Heart left ventricle (tissue), 16 donors: ENCODE measurements at places on chromosomes 1 and 21. TPM values are rescaled to one million over a fixed set of nuclear protein-coding genes. Genes with fewer than 3 reads are reported as not detected.

- no peaks in the 10 kb centered on the region for H3K36me3 ChIP-seq
- H3K27me3 ChIP-seq, result no peaks in the 10 kb centered on the region
- H3K27ac ChIP-seq, result no peak overlapping the region
- no peak overlapping the region for H3K4me3 ChIP-seq
Observed at GRCh38 chr1:245397771-245398170, 243.0 kb downstream of the KIF26B start.

DNA sequence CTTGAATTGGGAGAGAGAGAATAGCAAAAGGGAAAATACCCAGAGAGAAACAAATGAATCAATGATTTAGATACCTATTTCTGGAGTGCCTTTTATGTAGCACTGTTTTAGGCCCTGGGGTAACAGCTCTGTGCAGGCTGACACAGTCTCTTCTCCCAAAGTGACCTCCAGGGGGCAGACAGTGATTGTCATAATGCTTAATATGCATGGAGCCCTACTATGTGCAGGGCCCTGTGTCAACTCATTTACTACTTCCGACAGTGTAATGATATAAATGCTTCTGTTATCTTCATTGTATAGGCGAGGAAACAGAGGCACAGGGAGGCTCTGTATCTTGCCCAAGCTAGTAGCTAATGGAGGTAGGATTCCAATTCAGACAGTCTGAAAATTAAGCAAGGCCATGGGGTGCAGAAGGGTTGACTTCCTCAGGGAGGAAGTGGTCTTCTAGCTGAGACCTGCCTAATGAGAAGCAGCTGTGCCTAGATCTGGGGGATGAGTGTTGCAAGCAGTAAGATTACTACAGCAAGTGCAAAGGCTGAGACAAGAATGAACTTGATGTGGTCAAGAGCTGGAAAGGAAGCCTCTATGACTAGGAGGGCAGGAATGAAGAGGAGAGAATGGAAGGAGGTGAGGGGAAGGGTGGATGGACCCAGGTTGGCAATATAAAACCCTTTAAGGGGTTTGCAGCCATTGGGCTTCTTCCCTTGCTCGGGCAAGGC lies 16.2 kb upstream of the SERINC2 start:
- H3K4me1 ChIP-seq, result peaks cover 8% of the 10 kb centered on the region
- DNase-seq, result no peak
- H3K36me3 ChIP-seq, result no peaks in the 10 kb centered on the region
- no peak overlapping the region for H3K4me3 ChIP-seq
- no peaks in the 10 kb centered on the region for H3K27me3 ChIP-seq

DNA sequence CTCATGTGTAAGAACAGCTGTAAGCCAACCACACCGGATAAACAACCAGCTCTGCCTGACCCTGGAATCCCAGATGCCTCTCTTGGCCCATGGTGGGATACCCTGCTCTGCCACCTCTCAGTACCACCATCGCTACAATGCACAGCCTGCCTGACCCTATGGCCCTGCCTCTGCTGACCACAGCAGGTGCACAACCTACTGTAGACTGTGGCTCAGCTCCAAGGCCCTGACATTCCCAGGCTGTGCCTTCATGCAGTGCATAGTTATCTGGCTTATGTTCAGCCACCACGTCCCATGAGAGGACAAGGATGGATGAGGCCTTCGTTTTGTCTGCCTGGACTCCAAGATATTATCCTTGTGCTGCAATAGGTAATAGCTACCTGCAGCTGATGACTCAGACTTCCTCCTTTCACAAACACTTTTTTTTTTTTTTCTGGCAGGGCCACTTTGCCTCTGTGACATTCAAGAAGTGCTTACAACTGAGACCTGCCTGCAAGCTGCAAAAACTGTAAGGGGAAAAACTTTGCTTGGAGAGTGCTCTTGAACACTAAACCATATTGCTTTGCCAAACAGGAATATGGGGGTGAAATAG lies 177.7 kb downstream of the URB2 start:
- H3K4me3 ChIP-seq, result no peak overlapping the region
- DNase-seq, result no peak
- H3K36me3 ChIP-seq, result no peaks in the 10 kb centered on the region
- no peaks in the 10 kb centered on the region for H3K4me1 ChIP-seq
- no peaks in the 10 kb centered on the region for H3K27me3 ChIP-seq

DNA sequence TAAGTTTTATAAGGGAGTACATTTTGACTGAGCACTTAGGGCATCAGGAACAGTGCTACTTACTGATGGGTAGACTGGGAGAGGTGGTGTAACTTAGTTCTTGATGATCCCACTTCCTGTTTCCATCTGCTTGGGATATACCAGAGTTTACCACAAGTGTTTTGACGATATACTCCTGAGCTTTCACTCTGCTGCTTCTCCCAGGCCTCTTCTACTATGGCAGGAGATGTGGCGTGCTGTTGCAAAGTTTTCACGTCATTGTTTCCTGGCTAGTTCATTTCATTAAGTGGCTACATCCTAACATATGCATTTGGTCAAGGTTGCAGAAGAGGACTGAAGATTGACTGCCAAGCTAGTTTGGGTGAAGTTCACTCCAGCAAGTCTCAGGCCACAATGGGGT lies 41.3 kb upstream of the LAMC2 start:
- no peaks in the 10 kb centered on the region for H3K27me3 ChIP-seq
- peaks cover 31% of the 10 kb centered on the region for H3K36me3 ChIP-seq
- peaks cover 30% of the 10 kb centered on the region for H3K4me1 ChIP-seq
- no peak overlapping the region for H3K27ac ChIP-seq
- H3K4me3 ChIP-seq, result no peak overlapping the region

GRCh38 chr1:185895208-185895900 lies 161.2 kb downstream of the HMCN1 start:
- no peak for DNase-seq
- H3K4me1 ChIP-seq, result no peaks in the 10 kb centered on the region
- H3K27ac ChIP-seq, result no peak overlapping the region
- no peak overlapping the region for H3K4me3 ChIP-seq

DNA sequence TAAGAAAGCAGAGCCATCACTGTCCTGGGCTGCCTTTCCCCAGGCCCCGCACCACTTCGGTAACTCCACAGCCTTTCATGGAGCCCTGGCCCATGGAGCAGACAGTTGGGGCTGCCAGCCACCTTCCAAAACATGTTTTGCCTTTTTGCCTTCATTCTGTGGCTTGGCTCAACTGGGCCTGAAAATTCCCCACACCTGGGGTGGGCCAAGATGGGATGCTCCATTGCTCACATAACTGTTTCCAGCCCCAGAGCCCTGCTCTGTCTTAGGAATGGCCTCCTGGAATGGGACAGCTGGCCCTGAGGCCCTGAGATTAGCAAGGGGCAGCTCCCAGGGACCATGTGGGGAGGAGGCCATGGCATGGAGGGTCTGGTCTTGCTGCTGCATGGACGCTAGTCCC lies 10.9 kb upstream of the PRELP start:
- peaks cover 23% of the 10 kb centered on the region for H3K4me1 ChIP-seq
- no peaks in the 10 kb centered on the region for H3K27me3 ChIP-seq
- H3K36me3 ChIP-seq, result no peaks in the 10 kb centered on the region
- H3K4me3 ChIP-seq, result no peak overlapping the region
- no peak for DNase-seq

GRCh38 chr1:205182930-205183329 lies 28.6 kb downstream of the DSTYK start:
- H3K4me3 ChIP-seq, result no peak overlapping the region
- H3K4me1 ChIP-seq, result peaks cover 24% of the 10 kb centered on the region
- DNase-seq, result no peak
- no peak overlapping the region for H3K27ac ChIP-seq

DNA sequence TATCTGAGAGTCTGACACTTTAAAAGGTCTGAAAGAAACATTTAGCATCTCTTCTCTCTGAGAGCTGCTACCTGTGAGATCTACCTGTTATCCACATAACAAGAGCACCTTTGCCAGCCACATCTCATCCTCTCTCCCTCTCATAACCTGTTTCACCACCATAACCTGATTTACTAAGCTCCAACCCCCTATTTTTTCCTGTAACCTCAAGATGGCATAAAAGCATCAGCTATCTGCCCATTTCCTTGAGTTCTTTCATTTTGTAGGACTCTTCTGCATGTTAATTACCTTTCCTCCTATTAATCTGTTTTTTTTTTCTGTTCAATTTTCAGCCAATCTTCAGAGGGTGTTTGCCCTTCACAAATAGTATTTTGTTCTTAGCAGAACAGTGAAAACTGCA lies 136.5 kb upstream of the KCNK1 start:
- no peaks in the 10 kb centered on the region for H3K36me3 ChIP-seq
- no peaks in the 10 kb centered on the region for H3K27me3 ChIP-seq
- no peak overlapping the region for H3K4me3 ChIP-seq
- no peaks in the 10 kb centered on the region for H3K4me1 ChIP-seq
- DNase-seq, result no peak
- H3K27ac ChIP-seq, result no peak overlapping the region

DNA sequence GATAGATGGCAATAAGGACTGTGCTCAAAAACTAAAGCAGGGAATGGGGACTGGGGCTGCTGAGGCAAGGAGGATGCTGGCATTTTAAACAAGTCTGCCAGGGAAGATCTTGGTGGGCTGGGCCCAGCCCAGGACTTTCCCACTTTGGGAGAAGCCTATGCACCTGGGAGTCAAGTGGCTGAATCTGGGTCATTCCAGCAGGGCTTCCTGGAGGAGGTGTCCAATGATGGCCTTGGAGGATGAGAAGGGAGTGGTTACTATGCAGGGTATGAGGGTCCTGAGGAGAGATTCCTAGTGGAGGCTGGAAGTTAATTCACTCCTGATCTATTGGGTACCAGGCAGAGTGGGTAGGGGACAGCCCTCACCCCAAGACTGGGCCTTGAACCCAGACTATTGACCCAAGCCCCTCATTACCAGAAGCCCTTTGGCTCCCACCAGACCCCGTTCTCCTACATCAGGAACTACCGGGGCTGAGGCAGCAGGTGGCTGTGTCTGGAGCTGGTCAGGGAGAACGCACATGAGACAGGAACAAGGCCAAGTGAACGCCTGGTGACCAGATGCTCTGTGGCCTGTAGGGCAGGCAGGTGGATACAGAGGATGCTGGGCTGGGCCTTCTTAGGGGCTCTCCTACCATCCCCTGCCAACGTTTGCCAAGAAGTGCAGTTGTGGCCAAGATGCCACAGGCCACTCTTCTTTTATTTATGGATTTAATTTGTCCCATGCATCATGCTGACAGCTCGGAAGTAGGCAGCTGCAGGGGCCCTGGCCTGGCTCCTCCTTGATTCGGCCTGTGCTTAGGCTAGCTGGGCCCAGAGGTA lies 18.3 kb upstream of the LRP8 start:
- H3K4me1 ChIP-seq, result no peaks in the 10 kb centered on the region
- no peak overlapping the region for H3K4me3 ChIP-seq
- H3K27ac ChIP-seq, result no peak overlapping the region
- H3K27me3 ChIP-seq, result no peaks in the 10 kb centered on the region

DNA sequence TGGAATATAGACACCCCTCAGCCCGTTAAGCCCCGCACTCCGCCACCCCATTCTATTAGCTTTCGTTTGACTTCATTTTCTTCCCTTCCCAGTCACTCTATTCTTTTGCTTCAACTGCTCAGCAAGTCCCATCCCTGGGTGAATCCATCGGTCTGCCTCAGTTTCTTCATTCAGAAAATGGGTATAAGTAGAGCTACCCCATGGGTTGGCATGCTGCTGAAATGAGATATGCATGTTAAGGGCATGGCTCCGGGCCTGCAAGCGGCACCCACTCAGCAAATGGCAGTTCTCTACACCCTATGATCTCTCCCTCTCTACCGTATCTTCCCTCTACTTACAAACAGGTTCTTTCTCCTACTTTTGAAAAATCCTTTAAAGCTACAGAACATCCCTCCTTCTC lies 87.8 kb upstream of the IRF2BP2 start:
- H3K4me3 ChIP-seq, result no peak overlapping the region
- no peaks in the 10 kb centered on the region for H3K36me3 ChIP-seq
- peaks cover 23% of the 10 kb centered on the region for H3K4me1 ChIP-seq
- H3K27me3 ChIP-seq, result no peaks in the 10 kb centered on the region

DNA sequence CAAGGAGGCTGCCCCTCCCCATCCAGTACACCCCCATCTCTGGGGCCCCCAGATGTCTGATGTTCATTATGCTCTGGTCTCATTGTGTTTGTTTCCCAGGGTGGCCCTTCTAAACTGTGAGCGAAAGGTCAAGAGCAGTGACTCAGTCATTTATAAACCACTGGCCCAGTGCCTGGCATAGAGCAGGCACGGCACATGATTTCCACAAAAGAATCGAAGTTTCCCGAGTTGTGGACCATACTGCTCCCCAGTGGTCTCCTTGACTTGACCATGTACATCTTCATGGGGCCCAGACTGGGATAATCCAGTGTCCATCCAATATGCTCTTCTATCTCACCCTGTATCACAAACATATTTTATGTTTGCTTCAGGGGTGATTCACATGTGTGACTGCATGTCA lies 153.3 kb downstream of the NR5A2 start:
- H3K4me3 ChIP-seq, result no peak overlapping the region
- peak; percentile 25 for DNase-seq
- no peak overlapping the region for H3K27ac ChIP-seq
- H3K36me3 ChIP-seq, result no peaks in the 10 kb centered on the region

DNA sequence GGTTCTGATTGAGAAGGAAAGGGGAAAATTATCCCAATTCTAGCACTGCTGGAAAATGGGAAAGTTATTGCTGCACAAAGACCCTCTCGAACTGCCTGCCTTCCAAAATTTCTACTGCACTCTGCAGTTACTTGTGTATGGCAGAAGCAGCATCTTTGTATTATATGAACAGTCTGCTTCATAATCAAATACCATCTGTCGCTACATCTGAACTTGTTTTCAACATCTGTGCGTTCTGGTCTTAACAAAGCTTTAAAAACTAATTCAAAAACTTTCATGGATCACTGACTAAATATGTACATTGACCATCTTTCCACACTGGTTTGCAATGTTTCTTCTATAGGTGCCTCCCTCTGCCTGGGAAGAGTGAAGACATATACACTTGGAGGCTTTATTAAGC lies 79.2 kb downstream of the PROX1 start:
- H3K4me1 ChIP-seq, result no peaks in the 10 kb centered on the region
- no peak overlapping the region for H3K27ac ChIP-seq
- H3K27me3 ChIP-seq, result no peaks in the 10 kb centered on the region
- no peaks in the 10 kb centered on the region for H3K36me3 ChIP-seq
- H3K4me3 ChIP-seq, result no peak overlapping the region

DNA sequence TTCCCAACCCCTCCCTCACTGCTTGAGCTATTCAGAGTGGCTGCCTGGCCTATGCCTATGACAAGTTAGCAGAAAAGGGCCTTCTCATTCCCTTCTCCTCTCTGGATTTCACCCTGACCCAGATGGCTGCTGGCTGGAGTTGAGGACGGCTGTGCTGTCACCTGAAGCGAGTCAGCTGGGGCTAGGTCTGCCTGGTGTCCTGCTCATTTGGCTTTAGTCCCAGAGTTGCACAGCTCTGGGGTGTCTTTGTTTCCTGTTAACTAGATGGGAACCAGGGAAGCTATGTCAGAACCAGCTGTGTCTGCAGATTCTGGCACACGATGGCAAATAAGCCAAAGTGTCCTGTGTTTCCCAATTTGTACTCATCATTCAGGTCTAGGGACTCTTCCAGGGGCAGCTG lies 52.9 kb downstream of the CNIH3 start:
- H3K27me3 ChIP-seq, result no peaks in the 10 kb centered on the region
- no peak overlapping the region for H3K4me3 ChIP-seq
- no peak overlapping the region for H3K27ac ChIP-seq
- H3K36me3 ChIP-seq, result no peaks in the 10 kb centered on the region
- DNase-seq, result no peak

GRCh38 chr1:79617777-79618176 lies 611.2 kb upstream of the ADGRL4 start:
- no peak overlapping the region for H3K4me3 ChIP-seq
- no peak overlapping the region for H3K27ac ChIP-seq
- no peaks in the 10 kb centered on the region for H3K27me3 ChIP-seq
- no peaks in the 10 kb centered on the region for H3K36me3 ChIP-seq
- DNase-seq, result no peak
- H3K4me1 ChIP-seq, result no peaks in the 10 kb centered on the region

LRRC3 gene
- total RNA-seq, result 2.3 TPM

SPRR1A gene
- not detected for total RNA-seq

HES5 gene
- 1.2 TPM for total RNA-seq

TCHHL1 gene
- not detected for total RNA-seq

PLA2G2C gene
- not detected for total RNA-seq

GPR25 gene
- total RNA-seq, result not detected

ATAD3B gene
- 5.7 TPM for total RNA-seq

CNR2 gene
- not detected for total RNA-seq
